ENCODE measurements at places on chromosomes 16 and 17.

DNA sequence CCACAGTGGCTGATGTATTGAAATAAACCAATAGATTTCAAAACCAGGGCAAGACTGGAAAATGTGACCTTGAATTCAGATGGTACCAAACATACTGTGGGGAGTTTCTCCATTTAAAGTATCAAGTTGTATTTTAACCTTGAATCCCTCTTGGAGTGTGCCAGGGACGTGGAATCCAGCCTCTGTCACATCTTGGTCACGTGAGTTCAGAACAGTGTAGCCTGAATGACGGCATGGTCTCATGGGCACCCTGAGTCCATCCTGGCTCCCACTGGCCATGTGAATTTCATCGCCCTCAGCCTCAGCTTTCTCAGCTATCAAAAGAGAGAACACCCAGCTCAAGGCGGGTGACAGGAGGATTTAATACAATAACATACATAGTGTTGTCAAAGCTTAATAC, 6.8 kb downstream of the ZNF771 start:
- no peak for DNase-seq

DNA sequence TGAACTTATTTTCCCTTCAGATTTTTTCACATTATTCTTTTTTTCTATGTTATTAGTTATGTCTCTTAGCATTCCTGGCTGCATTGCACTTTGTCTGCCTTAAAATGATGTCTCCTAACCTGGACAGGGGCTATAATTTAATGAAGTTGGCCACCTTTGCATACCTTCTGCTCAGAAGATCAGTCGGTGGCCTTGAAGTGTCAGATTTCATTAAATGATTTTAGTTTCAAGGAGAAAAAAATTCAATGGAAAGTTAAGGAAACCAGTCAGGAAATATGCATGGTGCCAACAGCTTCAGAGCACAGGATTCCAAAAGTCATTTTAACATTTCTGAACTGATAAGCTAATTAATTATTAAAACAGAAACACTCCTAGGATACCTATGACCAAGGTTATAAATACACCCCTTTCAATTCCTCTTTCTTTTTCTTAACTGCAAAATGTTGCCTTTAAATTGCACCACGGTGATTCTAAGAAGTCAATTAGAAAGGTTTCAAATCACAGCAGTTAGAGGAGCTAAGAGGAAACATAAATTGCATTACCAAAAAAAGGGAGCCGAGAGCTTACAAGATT, 533.4 kb downstream of the KCNJ2 start:
- DNase-seq = no peak

- DNase-seq = no peak
These were observed 998 bp upstream of the SRSF1 start for GRCh38 chr17:58007781-58008706.

DNA sequence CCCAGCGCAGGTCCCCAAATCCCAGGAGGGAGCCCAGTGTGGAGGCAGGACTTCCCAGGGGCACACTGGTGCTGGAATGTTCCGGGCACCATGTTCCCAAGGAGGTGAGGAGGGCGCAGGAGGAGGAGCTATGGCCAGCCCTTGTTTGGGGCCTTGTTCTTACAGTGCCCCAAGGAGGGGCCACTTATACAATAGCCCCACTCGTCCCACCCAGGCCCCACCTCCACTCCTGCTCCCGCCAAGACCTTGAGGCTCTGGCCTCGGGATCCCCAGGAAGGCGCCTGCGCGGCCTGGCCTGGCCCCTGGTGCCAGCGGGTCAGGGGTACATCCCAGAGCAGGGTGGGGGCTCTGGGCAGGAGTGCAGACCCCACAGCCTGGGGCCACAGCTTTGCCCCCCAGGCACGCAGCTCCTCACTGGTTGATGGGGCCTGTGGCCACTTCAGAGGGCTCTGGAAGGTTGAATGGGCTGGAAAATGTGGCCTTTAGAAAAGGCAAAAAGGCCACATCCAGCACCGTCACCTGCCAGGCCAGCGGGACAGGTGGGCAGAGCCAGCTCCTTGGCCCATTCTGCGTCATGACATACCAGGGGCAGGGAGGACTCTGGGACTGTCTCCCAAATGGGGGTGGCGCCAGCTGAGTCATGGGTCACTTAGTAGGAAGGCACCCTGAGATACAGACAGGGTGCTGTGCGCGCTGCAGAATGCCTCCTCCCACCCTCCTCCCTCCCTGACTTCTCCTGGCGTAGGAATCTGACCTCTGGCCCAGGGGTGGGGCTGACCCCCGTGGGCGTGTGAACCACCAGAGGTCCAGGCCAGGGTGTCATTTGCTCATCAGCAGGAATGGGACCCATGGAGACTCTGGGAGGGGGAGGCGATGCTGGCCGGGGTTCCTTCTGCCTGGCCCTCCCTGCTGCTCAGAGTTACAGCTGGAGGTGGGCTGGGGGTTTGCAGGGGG, 32.3 kb upstream of the PVALEF start:
- DNase-seq = no peak

- DNase-seq = no peak
These were observed 118.9 kb downstream of the PARN start for GRCh38 chr16:14510939-14511799.

- no peak for DNase-seq
These were observed 24.1 kb upstream of the ENGASE start for GRCh38 chr17:79050551-79050950.

- DNase-seq = no peak
These were observed 2.9 kb downstream of the CTRL start for GRCh38 chr16:67928561-67929364.

GRCh38 chr17:79677646-79678045, 53.1 kb upstream of the ENPP7 start:
- no peak for DNase-seq

DNA sequence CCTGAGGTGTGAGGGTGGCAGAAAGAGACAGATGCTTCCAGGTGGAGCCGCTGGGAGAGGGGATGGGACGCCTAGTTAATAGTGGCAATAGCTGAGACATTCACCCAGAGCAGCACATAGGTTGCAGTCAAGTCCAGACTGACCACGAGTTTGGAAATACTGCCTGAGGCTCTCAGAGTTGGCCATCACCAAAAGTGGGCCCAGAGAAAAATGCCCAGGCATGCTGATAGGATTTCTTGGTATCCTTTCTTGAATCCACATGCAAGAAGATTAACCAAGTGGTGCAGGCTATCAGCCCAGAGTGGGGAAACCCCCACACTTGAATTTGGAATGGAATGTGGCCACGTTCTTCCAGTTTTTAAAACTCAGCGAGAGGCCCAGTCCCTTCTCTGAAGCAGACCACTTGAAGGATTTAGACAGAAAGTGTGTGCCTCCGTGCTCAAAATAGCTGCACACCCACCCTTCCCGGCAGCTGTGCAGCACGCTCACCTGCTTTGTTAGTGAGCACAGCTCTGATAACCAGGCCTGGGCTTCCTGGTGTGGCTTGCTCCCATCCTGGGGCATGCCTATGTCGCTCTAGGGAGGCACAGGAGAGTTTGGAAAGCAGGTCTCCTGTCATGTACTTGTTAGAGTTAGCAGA, 35.7 kb downstream of the PLD6 start:
- DNase-seq = no peak

GRCh38 chr17:44919885-44920564, 4.7 kb upstream of the GFAP start:
- DNase-seq = no peak

DNA sequence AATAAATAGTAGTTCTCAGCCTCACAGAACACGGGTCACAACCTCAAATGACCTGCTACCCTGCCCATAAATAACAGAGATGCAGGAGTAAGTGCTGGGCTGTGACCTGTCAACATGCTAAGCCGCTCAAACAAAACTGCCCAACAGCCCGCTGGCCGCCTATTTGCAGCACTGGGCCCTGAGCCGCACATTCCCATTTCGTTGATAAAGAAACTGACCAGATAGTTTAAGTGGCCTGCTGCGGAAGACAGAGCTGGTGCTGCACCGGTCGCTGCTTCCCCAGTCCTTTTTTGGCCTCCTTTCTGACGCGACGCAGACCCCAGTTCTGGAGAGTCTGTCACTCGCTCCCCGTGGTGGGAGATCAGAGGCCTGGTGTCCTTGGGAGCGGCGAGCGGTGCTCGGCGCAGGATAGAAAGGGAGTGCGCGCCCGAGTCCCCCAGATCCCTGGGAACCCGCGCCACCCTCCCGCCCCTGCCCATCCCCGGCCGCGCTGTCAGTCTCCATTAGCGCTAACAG, 349 bp upstream of the SLC6A2 start:
- no peak for DNase-seq

- DNase-seq = no peak
These were observed 4.9 kb downstream of the MT1F start for GRCh38 chr16:56662357-56663354.

- no peak for DNase-seq
These were observed 149.4 kb downstream of the KCNJ12 start for GRCh38 chr17:21525464-21526130.

- no peak for DNase-seq
These were observed 13.3 kb downstream of the NDUFAF8 start for GRCh38 chr17:81252326-81252986.

GRCh38 chr16:987906-988305, 6.3 kb downstream of the SOX8 start:
- no peak for DNase-seq

DNA sequence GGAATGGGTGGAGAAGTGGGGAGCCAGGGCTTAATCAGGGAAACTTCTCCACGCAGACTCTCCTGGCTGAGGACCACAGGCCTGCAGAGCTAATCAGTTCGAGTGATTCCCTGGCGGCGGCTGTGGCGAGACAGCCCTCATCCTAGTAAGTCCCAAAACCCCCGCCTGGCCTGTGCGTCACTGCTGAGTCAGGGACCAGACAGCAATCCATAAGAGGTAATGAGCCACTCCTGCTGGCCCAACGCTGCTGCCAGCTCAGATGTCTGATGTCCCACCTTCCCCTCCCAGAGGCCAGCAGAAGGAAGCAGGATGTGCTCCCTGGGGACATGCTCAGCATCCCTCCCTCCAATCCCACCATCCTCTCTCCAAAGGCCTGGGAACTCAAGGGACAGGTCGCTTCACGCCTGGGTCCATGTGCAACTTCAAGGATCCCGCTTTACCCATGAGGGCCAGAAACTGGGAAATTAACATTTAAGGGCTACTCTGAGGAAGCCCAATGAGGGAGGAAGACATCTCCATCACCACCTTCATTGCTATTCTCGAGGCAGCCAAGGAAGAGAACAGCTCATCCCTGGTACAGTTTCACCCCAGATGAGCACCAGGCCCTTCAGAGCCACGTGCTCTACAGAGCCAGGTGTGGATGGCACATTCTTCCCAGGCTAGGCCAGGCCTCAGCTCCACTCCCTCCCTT, 7.9 kb downstream of the ACLY start:
- no peak for DNase-seq

DNA sequence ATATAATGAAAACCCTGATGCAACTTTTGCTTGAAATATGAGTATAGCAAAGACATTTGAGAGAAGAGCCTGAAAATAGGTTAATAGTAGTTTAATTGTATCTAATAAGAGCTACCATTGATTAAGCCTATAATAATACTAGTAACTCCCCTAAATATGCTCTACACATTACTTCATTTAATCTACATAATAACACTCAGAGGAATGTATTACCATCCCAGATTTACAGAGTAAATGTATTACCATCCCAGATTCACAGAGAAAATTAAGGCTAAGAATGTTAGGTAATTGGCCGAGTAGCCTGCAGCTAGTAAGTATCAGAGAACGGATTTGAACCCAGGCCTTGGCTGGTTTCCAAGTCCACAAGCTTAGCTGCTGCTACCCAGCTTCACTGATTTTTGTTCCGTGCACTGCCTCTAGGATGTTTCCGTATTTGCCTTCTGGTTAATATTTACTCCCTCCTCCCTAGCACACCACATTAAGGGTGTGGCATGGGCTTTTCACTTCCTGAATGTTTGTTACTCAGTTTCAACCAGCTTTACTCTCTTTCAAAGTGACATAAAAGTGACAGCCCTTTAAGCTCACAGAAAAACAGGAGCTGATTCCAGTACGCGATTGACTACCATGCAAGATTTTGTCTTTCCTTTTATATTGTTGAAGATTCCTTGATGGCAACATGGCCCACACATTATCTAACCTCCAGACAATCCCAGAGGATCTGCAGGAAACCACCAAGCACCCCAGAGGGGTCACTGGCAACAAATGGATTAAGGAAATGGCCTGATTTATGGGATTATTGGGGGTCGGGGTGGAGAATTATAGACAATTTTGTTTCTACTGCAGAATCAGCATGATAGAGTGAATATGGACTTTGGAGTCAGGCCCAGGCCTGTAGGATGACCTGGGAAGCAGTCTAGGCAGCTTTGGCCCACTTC, 26.7 kb upstream of the TOX3 start:
- no peak for DNase-seq

DNA sequence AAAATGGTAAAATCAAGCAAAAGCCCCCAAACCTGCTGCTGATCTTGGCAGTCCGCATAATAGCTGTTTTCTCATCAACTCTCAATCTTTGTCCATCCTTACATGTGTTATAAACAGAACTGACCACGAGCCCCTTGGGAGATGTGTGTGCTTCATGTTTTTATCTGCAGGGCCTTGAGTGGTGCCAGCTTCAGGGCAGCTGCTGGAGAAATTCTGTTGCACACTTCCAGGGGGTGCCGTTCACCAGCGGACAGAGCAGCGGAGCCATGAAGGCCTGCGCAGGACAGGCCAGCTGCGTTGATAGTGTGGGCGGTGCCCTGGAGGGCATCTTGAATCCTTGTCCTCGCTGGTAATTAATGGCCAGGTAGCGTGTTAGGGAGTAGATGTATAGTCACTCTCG, 20.1 kb downstream of the MPRIP start:
- no peak for DNase-seq

DNA sequence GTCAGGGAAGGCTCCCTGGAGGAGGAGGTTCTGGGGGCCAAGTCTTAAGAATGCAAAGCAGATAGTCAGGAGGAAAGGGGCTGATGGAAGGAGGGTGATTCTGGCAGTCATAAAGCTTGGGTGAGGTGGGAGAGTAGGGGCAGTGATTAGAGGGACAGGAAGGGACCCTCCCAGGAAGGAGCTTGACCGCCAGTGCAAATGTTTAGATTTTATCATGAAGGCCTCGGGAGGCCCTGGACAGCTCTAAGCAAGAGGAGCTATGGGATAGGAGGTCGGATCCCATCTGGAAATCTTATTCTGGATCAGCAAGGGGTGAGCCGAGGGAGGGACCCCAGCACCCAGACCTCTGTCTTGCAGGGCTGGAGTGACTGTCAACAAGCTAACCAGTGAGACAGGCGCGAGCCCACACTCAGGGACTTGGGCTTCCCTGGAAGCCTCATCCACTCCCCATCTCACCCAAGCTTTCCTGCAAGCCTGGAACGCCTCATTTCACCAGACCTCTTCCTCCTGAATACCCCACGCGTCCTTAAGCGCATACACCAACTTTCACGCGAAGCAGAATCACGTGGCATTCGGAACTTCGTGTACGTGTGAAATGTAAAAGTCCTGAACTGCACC, 52.0 kb upstream of the CBX4 start:
- no peak for DNase-seq

DNA sequence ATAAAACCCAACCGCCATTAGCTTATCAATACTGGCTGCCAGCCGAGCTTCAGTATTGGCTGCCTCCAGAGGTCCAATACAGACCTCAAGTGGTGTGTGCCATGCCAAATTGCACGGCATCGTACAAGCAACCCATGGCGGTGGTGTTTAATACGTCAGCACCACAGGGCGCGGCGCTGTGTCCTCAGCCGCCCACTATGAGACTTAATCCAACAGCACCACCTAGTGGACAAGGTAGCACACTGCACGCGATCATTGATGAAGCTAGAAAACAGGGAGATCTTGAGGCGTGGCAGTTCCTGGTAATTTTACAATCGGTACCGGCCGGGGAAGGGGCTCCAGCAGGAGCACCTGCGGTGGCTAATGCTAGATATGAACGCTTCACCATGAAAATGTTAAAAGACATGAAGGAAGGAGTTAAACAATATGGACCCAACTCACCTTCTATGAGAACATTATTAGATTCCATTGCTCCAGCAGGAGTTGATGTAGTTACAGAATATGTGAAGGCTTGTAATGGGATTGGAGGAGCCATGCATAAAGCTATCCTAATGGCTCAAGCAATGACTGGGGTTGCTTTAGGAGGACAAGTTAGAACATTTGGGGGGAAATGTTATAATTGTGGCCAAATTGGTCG, 15.4 kb downstream of the FLYWCH1 start:
- peak; percentile 21 for DNase-seq
